ENCODE measurements at places on chromosomes 13 and 19.

DNA sequence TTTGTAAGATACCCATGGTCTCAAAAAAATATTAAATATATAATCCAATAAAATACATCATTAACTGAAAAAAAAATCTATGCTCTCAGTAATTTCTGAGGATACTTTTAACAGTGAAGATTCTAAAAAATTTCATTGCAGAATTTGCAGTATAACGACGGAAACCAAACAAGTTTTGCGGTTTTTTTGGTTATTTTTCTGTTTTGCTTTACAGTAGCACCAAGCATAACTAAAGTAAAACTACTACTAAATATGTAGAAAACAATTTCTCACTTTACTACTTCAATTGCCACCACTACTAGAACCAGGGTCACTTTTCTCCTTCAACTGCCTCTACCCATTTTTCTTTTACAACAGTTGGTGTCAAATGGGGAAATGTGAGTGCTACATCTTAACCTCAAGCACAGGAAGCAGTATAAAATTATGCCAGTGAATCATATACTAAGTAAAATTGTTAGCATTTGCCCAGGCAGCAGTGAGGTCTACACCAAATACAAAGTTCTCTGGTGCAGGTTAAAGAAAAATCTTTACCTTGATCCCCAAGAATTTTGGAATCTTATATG lies 24.1 kb downstream of the MICU2 start:
- no peak for DNase-seq

DNA sequence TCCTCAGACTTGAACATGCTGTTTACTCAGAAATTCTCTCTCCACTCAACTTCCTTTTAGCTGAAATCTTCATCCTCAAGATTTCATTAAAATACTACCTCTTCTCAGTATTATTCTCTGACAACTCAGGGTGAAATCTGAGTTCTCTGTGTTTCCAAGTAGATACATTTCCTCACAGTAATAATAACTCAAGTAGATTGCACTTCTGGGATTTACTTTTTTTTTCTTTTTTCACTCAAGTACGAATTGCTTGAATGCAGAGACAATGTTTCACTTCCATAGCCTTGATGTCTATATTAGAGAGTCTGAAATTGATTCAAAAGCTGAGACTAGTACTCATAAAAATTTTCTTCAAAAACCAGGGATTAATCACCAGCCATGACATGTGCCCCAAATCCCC lies 166.4 kb downstream of the SLITRK5 start:
- no peak for DNase-seq

- no peak for DNase-seq
Observed at GRCh38 chr13:72875233-72875632, 93.3 kb downstream of the PIBF1 start.

GRCh38 chr19:46035986-46036743 lies 4.6 kb downstream of the IGFL4 start:
- no peak for DNase-seq

DNA sequence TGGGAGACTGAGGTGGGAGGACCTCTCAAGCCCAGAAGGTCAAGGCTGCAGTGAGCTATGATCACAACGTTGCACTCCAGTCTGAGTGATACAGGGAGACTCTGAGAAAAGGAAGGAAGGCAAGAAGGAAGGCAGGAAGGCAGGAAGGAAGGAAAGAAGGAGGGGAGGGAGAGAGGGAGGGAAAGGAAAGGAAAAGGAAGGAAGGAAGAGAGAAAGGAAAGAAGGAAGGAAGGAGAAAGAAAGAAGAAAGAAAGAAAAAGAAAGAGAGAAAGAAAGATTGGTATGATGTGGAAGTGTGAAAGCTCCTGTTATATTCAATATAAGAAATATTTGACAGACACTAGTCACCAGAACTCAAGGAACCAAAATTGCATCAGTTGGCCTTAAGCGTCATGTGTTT lies 32.5 kb upstream of the CEBPG start:
- no peak for DNase-seq

DNA sequence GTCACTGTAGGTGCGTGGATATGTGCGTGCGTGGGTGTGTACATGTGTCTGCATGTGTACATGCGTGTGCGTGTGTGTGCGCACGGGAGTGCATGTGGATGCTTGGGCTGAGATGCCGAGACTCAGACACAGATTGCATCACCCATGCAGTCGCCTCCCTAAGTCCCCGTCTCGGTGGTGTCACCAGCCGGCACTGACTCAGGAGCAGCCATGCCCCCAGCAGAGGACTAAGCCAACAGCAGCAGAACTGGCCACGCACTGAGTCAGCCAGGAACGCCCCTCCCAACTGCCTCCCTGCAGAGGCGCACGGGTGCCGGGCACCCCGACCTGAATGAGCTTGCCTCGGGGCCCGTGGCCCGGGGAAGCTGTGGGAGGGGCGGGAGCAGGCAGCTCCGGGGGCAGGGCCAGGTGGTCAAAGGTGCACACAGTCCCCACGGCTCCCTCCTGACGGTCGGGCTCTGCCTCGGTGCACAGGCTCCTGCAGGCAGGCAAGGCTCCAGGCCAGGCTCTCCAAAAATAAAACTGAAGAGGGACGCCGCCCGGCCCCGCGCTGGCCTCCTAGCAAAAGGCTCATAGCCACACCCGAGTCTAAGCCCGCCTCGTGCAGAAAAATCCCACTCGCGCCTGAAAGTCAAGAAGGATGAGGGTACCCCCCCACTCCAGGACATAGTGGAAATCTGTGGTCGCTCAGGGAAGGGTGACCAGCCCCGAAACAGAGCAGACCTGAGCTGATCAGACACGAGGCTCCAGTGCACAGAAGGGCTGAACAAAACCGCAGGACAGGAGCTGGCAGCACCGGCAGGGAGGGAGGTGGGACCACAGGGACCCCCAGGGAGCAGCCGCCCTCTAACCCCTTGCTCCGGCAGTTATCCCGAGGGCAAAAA lies 49.2 kb downstream of the GADD45B start:
- DNase-seq: no peak

DNA sequence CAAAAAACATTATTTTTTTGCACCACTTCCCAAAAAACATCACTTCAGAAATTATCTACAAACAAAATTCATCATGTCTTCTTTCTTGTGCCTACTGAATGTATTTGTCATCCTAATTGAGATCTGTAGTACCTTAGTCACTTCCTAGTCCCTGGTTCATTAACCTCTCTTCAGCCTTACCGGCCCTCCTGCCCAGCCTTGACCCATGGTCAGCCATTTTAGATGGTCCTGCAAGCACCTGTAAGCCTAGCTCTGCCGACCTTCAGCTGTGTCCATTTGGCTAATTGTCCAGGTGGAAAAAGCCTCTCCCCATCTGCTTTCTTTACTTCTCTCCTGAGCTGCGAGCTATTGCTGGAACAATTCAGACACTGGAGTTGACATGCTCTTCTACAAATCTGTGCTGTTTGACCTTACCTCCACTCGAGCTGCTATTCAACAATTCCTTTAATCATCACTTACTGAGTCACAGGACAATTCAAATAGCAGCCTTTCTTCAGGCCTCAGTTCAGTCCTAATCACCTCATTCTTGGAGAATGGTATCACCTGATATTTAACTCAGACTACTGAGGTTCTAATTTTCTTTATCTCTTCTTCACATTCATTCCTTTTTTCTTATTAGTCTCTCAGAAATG lies 882.5 kb downstream of the PCDH9 start:
- no peak for DNase-seq

- no peak for DNase-seq
Observed at GRCh38 chr19:32928806-32929205, 43.0 kb downstream of the CEP89 start.

GRCh38 chr13:25616674-25617073 lies 244.9 kb downstream of the ATP8A2 start:
- DNase-seq: no peak

- DNase-seq: no peak
Observed at GRCh38 chr19:46411925-46412649, 1.3 kb downstream of the CCDC8 start.

DNA sequence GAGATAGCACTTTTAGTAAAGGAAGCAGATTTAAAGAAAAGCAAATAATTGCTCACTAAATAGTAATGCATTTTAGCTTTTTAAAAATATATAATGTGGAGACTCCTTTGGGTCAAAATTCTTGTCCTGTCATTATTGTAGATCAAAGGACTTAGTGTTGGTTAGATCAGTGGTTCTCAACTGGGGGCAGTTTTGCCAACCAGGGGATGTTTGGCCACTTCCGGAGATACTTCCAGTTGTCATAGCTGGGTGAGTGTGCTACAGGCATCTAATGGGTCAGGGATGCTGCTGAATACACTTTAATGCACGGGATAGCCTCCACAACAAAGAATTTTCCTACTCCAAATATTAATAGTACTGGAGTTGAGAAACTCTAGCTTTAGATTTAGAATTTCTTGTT lies 126.8 kb downstream of the LMO7 start:
- no peak for DNase-seq

Data from NCI-H526 treated with DMSO at 0.1 percent for 48 hours (cell line).